Activated T-cell treated with anti-CD3 and anti-CD28 coated beads, Interleukin-2, amount 50 U/mL, for 72 hours (primary cell): ENCODE measurements at places on chromosomes 4 and X. TPM values are rescaled to one million over a fixed set of nuclear protein-coding genes. Genes with fewer than 3 reads are reported as not detected.

RAB40A gene
- total RNA-seq = 0.36 TPM

MAGEA1 gene
- total RNA-seq = not detected

DNA sequence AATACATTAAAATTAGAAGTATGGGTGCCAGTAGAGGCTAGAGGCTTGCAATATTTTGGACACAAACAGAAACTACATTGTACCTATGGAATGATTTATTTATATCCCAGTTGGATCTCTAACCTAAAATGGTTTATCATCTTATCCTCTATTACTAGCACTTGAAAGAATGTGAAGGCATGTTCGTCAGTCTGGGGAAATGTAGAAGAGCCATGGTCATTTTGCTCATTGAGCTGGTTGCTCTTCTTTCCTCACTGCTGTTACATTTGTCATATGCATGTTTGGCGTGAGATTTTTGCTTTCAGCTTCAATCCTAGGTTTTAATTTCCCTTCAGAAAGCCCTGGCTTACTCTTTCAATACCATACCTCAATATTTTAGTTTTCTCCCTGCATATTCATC is 82.4 kb upstream of the MYOZ2 start:
- DNase-seq = no peak

GRCh38 chrX:144219035-144219434 is 335.2 kb downstream of the UBE2NL start:
- no peak for DNase-seq

DNA sequence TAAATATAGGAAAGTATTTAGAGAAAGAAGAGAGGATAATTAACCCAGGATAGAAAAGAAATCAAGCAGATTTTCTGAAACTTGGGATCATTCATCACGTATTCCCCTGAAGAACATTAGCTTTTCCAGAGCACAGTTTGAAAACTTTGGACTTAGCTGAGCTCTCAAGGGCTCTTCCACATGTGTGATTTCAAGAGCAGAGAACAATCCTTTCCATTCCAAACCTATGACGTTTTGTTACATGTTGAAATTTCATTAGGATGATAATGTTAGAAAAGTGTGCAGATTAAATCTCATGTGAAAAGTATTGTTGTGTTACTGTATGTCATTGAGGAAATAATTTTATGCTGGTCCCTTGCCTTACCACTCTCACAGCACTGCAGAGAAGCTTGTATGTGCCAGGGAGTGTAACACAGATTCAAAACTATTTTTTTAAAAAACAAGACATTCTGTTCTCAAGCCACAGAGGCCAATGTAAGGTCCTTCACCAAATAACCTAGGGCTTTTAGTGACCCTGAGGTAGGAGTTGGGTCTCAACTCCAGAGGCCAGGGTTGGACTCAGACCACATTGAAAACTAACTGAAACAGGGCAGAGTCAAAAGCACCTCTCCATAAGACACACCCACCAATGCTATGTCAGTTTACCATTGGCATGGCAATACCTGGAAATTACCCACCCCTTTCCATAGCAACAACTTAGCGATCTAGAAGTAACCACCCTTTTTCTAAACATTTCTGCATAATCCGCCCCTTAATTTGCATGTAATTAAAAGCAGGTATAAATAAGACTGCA is 141.3 kb downstream of the ANXA5 start:
- DNase-seq = no peak

GRCh38 chrX:139211568-139212182 is 318.9 kb upstream of the F9 start:
- DNase-seq = no peak

DNA sequence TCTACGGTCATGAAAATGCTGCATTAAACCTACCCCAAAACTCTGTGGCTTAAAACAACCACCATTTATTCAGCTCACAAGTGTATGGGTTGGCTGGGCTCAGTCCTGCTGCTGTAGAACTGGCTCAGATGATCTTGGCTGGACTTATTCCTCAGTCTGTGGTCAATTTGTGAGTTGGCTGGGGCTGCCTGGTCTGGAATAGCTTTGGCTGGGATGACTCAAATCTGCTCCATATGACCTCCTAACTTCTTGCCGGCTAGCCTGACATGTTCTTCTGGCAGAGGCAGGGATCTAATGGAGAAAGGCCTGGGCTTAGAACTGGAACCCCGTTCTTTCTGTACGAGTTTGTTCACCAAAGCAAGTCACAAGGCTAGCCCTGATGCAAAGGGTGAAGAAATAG is 71.7 kb downstream of the CFAP299 start:
- DNase-seq = no peak

GRCh38 chrX:8783097-8783713 is 18.0 kb downstream of the FAM9A start:
- peak; percentile 37 for DNase-seq

DNA sequence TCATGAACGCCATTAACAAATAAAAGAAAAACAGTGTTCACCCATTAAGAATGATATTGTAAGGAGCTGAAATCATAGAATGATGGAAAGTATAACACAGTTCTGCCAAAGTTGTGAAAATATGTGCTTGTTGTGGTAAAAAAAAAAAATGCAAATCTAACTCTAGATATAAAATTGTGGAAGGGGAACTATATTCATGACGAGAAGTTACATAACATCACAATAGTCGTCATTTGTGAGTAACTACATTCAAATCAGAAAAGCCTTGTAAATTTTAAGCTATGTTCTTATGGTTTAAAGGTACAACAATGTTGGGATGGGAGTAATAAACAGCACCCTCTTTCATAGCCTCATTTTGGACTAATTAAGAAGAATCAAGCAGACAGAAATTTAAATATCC is 57.6 kb upstream of the PRDM8 start:
- no peak for DNase-seq

- no peak for DNase-seq
Measured at GRCh38 chr4:184238072-184238745, 20.5 kb upstream of the ENPP6 start.

GRCh38 chr4:145842224-145842887 is 96.3 kb downstream of the ZNF827 start:
- DNase-seq = no peak
